ENCODE measurements at places on chromosomes 13 and 19.

DNA sequence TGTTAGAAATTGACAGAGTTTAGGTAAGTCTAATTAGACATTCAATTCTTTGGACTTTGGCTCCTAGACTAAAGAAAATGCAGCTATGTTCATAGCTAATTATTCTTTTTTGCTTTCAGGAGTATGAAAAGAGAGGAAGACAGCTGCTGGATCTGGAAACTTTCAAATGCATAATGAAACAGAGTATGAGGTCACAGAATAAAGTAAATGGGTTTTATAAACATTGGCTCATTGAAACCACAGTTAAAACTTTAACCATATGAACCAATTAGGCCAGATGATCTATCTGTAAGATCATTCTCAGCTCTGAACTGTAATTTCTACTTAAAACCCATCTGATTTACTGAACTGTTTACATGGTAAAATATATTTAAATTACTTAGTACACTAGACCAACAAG lies 82.7 kb downstream of the TEX26 start:
- no peak for DNase-seq

DNA sequence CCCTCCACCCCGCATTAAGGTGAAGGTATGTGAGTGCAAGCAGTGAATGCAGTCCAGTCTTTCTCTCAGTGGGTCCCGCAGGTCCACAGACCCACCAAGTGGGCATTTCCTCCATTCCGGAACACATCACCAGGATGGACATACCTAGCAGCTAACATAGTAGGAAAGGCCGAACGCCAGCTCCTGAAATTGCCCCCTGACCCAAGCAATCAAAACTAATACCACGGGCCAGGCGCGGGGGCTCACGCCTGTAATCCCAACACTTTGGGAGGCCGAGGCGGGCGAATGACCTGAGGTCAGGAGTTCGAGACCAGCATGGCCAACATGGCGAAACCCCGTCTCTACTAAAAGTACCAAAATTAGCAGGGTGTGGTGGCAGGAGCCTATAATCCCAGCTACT lies 71.7 kb upstream of the VSTM2B start:
- no peak for DNase-seq

DNA sequence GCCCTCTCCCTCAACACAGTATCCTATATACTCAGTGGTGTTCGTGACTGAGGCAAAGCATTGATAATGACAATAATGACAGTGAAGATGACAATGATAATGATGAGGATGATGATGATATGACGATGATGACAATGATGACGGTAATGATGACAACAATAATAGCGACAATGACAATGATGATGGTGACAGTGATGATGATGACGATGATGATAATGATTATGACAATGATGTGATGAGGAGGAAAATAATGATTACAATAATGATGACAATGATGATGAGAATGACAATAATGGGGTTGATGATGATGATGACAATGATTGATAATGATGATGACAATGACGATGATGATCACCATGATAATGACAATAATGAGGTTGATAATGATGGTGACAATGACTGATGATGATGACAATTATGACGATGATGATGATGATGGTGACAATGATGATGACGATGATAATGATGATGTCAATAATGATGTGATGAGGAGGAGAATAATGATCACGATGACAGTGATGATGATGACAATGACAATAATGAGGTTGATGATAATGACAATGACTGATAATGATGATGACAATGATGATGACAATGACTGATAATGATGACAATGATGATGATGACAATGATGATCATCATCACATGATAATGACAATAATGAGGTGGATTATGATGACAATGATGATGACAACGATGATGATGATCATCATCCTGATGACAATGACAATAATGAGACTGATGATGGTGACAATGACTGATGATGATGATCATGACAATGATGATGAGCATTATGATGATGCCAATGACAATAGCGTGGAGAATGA lies 16.7 kb downstream of the ELSPBP1 start:
- no peak for DNase-seq

GRCh38 chr19:18060472-18060871 lies 26.3 kb downstream of the IL12RB1 start:
- DNase-seq, result no peak

DNA sequence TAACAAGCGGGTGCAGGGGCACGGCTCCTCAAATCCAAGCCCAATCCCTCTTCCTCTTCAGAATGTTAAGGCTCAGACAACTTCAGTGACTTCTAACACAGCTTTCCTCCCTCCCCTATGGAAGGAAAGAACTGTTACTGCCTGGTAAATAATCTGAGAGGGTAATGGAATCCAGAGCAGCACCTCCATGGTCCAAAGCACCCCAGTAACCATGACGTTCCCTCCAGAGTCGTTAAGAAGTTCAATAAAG lies 969 bp downstream of the AKT2 start:
- no peak for DNase-seq

GRCh38 chr19:39497996-39498797 lies 550 bp upstream of the DLL3 start:
- DNase-seq, result no peak

DNA sequence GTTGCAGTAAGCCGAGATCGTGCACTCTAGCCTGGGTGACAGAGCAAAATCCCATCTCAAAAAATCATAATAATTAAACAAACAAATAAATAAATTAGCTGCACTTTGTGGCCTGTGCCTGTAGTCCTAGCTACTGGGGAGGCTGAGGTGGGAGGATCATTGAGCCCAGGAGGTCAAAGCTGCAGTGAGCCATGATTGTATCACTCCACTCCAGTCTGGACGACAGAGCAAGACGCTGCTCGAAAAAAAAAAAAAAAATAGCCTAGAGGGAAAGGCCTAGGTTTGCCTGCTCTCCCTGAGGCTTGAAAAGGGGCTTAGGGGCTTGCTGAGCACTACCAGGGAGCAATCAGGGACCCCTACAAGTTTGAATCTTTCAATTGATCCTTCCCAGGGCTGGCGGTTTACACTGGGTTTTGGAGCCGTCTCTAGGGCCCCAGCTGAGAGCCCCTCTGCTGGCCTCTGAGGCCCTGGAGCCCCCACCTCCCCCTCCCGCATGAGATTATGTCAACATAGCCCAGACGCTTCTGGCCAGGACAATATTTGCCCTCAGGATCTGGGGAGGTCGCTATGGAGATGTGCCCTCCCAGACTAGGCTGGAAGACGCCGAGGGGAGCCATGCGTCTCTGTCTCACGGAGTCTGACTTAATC lies 10.4 kb upstream of the GIPR start:
- DNase-seq, result no peak

DNA sequence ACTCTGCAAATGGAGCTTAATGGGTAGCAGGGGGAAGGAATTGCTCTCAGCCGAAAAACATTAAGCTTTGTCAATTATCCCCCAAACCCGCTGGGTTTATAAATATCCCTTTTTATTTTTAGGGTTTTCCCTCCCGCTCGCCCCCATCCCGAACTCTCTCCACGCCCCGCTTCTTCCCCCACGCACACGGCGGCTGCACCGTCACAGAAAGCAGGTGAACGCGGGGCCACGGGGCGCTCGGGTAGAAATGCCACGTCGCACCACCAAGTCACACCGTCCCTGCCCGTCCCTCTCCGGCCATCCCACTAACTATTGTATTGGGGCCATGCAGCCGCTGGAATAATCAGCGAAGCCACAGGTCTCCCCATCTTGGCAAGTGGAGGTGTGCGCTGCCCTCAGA lies 3.5 kb downstream of the PTPRS start:
- no peak for DNase-seq

Data from stimulated activated CD4-positive, alpha-beta T cell treated with anti-CD3 and anti-CD28 coated beads, Interleukin-1b, Interleukin-23, amount 100 ng/mL, for 1 hour (primary cell).